ENCODE measurements at places on chromosomes 3 and 15.
A peak's percentile ranks its signal among the peaks of the same experiment; 100 is the strongest.

- peak; percentile 62 for DNase-seq
Observed at GRCh38 chr15:40931300-40932142, 2.4 kb downstream of the DLL4 start.

DNA sequence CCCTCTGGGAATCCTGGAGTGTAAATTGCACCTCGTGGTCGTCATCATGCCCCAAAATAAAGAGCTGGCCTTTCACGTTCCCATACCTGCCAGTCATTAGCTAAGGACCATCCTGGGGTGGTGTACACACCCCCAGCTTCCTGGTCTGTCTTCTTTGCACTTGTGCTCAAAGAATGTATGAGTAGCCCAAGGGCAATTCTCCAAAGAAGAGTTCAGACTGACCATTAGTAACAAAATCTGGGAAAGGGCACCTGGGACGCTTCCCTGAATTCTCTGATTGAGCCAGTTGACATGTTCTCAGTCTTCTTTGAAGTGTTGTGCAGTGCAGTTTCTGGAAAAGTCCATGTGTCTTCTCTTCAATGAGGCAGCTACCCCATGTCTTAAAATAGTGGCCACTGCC is 34.8 kb downstream of the FAM3D start:
- no peak for DNase-seq

DNA sequence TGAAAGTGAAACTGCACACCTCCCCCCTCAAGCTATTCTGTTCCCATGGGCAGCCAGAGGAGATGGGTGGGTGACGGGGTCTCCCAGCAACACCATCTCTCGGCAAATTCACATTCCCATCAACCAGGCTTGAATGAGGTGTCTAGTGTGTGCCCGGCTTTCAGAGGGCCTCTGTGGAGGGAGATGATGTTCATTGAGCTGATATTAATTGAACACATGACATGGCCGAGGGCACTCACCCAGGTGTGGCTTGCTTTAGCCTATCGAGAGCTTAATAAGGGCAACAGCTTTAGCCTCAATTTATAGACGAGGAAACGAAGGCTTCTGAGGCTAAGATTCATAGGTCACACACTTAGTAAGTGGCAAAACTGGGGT is 288.0 kb downstream of the UACA start:
- no peak for DNase-seq

GRCh38 chr15:79562403-79562815 is 130.3 kb downstream of the MINAR1 start:
- DNase-seq = no peak

- DNase-seq = peak; percentile 51
Observed at GRCh38 chr3:119497820-119498185, 544 bp upstream of the TIMMDC1 start.

- no peak for DNase-seq
Observed at GRCh38 chr3:134799393-134799792, 4.3 kb downstream of the EPHB1 start.

- DNase-seq = no peak
Observed at GRCh38 chr3:140384876-140385275, 293.0 kb upstream of the TRIM42 start.

GRCh38 chr3:187291512-187292132 is at the start of gene MASP1:
Gene MASP1, minus strand, starts transcription at chr3:187291737. Its CDS starts 105 bp downstream, at chr3:187291632.
- DNase-seq = no peak

DNA sequence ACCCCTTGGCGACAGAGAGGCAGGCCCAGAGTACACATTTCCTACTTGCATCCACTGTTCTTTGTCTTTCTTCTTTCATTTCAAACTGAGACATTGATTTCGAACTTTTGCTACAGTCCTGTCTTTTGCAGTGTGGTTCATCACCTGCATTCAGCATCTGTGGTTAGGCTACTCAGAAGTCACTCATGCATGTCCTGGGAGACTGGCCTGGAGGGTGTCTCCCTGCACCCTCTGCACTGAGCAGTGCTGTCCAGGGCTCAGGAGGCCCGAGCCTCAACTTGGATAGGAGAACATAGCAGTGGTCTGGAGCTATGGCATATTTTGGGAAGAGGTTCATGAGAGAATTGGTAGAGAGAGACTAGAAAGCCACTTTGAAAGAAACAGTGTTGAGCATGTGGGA is 240.2 kb upstream of the TPRG1 start:
- DNase-seq = peak; percentile 7

GRCh38 chr3:9266716-9267115 is 17.3 kb upstream of the SRGAP3 start:
- no peak for DNase-seq

DNA sequence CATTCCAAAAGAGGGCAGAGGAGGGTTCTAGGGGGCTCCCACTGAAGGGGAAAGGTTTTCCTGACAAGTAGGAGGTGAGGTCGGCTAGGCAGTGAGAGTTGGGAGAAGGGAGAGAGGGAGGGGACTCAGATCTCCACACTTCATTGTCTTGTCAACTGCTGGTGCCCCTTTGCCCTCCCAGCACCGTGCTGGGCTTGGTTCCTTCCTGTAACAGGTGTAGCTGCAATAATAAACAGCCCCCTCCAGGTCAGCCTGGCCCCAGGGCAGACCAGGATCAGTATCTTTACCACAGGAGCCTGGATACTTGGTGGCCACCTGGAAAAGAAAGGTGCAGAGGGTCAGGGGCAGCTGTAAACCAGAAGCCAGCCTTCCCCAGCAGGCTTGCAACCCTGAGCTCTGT is 2.9 kb upstream of the KCTD6 start:
- DNase-seq = no peak

- no peak for DNase-seq
Observed at GRCh38 chr15:85583442-85583841, 203.0 kb downstream of the AKAP13 start.

DNA sequence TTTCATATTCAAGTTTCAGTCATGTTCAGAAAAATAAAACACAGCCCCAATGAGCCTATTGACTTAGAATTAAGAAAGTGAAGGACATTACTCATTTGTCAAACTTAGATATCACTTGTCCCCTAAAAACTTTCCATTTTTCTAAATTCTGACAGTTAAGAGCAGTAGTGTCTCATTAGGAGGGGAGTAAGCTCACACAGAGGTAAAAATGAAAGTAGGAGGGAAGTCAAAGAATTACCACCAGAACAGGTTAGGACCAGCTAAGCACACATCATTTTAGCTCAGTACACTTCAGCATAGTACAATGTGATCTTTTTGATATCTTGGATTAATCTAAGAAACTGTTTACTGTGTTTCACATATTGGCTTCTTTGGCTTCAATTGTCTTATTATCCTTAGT is 64.3 kb downstream of the OSTN start:
- no peak for DNase-seq

- peak; percentile 31 for DNase-seq
Observed at GRCh38 chr3:55804170-55805095, 317.3 kb upstream of the WNT5A start.

DNA sequence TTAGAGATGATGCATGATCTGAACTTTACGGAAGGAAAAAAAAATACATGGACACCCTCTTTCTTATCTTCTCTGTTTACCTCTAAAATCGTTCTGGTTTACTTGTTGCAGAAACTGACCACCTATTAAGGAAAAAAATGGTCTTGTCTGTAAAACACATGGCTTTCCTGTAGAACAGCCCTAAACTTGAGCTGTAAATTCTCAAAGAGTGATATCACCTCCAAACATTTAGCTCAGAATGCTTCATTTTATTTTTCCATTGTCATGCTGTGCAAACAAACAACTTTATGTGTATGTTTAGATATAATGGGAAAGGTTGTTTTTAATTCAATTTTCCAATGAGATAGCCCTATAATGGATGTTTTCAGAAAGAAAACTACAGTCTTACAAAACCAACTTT is 237.4 kb upstream of the NR2F2 start:
- no peak for DNase-seq

DNA sequence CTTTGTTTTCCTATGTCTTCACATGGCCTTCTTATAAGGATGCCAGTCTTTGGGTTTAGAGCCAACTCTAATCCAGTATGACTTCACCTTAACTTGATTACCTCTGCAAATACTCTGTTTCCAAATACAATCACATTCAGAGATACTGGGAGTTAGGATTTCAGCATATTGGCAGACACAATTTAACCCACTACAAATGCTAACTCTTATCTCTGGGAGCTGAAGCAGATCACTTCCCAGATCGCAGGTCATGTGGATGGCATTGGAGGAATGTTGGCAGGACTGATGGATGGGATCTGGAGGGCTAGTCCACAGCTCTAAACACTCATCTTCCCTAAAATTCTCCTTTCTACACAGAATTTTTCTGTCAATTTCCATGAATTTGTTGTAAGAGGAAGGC is 46.2 kb upstream of the ADGRG7 start:
- DNase-seq = no peak

DNA sequence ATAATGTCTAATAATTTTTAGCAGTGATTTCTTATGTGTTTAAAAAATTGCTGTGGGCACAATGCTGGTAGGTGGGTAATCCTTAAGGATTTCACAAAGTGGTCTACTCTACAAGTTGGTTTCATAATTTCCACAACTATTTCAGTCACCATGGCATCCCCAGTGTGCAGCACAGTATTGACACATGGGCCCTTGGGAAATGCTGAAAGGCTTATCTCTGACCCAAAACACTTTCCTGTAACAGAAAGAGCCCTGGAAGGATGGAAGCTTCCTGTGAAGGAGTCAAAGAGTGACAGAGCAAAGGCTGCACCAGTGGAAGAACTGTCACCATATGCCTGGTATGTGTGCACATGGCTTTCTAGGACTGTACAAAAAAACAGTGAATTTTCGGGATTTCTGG is 153.7 kb downstream of the ANO10 start:
- peak; percentile 2 for DNase-seq

GRCh38 chr3:14206548-14207177 is 28.0 kb downstream of the LSM3 start:
- no peak for DNase-seq

GRCh38 chr3:153314038-153314437 is 152.0 kb downstream of the RAP2B start:
- no peak for DNase-seq

- DNase-seq = peak; percentile 74
Observed at GRCh38 chr15:73987681-73988444, 4.2 kb downstream of the STOML1 start.

DNA sequence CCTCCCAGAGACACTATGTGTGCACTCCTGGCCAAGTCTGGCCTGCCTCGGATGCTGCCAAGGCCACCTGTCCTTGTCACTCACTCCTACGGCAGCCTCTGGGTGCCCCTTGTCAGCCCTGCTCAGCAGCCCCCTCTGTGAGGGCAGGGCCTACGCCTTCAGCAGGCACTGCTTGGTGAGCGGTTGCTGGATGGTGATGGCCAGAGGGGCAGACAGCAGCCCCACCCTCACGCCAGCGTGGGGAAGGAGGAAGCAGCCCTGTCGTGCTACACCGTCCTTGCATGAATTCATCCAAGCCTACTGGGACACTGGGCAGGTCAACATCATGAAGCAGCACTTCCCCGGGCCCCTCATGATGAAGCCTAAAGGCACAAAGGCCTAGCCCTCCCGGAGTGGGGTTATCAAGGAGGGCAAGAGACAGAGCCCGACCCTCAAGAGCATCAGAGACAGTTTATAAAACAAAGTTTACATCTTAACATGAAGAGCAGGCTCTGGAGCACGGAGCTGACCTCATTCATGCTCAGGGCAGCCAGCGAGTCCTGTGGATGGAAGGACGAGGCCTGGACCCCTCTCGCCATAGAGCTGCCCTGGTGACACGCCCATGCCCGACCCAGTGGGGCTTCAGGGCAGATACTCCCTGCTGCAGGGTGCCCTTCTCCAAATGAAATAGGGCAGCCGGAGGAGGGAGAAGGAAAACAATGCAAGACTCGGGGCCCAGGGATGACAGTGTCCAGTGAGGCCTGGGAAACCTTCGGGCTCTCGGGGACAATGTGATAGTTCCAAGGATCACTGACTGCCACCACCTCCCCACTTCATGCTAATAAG is 25.3 kb downstream of the CHDH start:
- no peak for DNase-seq

- no peak for DNase-seq
Observed at GRCh38 chr3:38609386-38610111, 39.9 kb downstream of the SCN5A start.

- no peak for DNase-seq
Observed at GRCh38 chr3:120641696-120642246, 40.3 kb downstream of the HGD start.

DNA sequence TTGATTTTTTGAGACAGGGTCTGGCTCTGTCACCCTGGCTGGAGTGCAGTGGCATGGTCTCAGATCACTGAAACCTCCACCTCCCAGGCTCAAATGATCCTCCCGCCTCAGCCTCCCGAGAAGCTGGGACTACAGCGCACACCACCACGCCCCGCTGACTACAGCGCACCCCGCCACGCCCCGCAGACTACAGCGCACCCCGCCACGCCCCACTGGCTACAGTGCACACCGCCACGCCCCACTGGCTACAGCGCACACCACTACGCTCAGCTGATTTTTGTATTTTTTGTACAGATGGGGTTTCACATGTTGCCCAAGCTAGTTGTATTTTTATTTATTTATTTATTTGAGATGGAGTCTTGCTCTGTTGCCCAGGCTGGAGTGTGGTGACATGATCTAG is 35.6 kb downstream of the SLC51A start:
- DNase-seq = no peak

GRCh38 chr3:117277816-117278215 is 568.2 kb downstream of the TUSC7 start:
- peak; percentile 29 for DNase-seq

GRCh38 chr15:63284335-63284734 is 6.9 kb downstream of the APH1B start:
- no peak for DNase-seq

DNA sequence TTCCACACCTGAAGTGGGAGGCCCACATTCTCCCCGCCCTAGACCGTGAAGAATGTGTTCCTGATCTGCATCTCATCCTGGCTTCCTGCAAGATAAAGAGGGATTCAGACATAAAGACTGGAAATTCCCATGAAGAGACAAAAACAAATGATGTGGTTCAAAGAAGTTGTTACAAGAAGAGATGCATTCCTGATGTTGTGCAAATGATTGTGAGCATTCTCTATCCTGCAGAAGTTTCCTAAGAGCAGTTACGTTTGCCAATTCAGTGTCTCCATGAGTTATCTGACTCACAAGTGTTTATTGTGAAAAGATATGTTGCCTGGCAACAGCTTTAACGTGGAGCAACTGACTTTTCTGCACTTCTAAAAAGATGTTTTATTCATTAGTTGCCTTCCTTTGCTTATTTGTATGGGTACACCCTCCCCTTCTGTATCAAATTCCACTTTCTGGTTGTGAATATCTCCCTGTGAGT is 107.8 kb downstream of the ZIC4 start:
- DNase-seq = peak; percentile 53

GRCh38 chr15:52114261-52115055 is 1.9 kb upstream of the BCL2L10 start:
- no peak for DNase-seq

GRCh38 chr15:35540021-35540420 is 5.9 kb downstream of the DPH6 start:
- DNase-seq = no peak

All from DMS53 (cell line).